ENCODE measurements at places on chromosomes 5 and 9.
A peak's percentile ranks its signal among the peaks of the same experiment; 100 is the strongest.

GRCh38 chr9:131060900-131061630 is 35.3 kb upstream of the AIF1L start:
- no peak for DNase-seq
- no peak overlapping the region for H3K27ac ChIP-seq
- H3K4me1 ChIP-seq: no peaks in the 10 kb centered on the region
- H3K36me3 ChIP-seq: no peaks in the 10 kb centered on the region
- no peak overlapping the region for H3K4me3 ChIP-seq

- no peak overlapping the region for H3K4me3 ChIP-seq
- no peaks in the 10 kb centered on the region for H3K4me1 ChIP-seq
- no peaks in the 10 kb centered on the region for H3K27me3 ChIP-seq
These were observed 37.6 kb upstream of the SMAD5 start for GRCh38 chr5:136094913-136095641.

- no peak for DNase-seq
- no peak overlapping the region for H3K27ac ChIP-seq
- H3K4me1 ChIP-seq: no peaks in the 10 kb centered on the region
These were observed 3.4 kb downstream of the SLC6A19 start for GRCh38 chr5:1204693-1205242.

- peaks cover 31% of the 10 kb centered on the region for H3K4me1 ChIP-seq
- H3K36me3 ChIP-seq: peaks cover 23% of the 10 kb centered on the region
- peak overlapping the region; percentile 14 for H3K27ac ChIP-seq
- H3K27me3 ChIP-seq: no peaks in the 10 kb centered on the region
- DNase-seq: no peak
These were observed 41.3 kb downstream of the MAP3K1 start for GRCh38 chr5:56856541-56857178.

- no peak overlapping the region for H3K4me3 ChIP-seq
- peaks cover 9% of the 10 kb centered on the region for H3K36me3 ChIP-seq
- H3K27me3 ChIP-seq: no peaks in the 10 kb centered on the region
- DNase-seq: no peak
These were observed 41.5 kb downstream of the HACD4 start for GRCh38 chr9:20989923-20990341.

DNA sequence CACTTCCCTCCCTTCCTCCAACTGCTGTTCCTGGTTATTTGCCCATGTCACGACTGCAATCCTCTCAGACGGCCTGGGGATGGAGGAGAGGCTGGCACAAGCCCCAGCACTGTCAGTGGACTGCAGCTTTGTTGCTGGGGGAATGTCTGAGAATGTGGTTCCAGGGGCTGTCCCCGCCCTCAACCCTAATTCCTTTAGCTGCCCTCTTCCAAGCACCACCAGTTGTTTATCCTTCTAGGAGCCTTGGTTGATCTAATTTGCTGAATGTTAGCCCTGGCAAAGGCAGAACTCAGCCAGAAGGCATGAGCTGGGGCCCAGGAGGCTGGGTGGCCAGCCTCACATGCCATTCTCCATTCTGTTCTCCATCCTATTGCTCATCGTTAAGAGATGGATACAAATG is 51.6 kb downstream of the ADAM19 start:
- no peak overlapping the region for H3K4me3 ChIP-seq
- no peak overlapping the region for H3K27ac ChIP-seq
- peaks cover 5% of the 10 kb centered on the region for H3K4me1 ChIP-seq

- no peaks in the 10 kb centered on the region for H3K4me1 ChIP-seq
- no peaks in the 10 kb centered on the region for H3K27me3 ChIP-seq
- no peak overlapping the region for H3K27ac ChIP-seq
These were observed 304.0 kb downstream of the NR2F1-AS1 start for GRCh38 chr5:93277051-93277450.

DNA sequence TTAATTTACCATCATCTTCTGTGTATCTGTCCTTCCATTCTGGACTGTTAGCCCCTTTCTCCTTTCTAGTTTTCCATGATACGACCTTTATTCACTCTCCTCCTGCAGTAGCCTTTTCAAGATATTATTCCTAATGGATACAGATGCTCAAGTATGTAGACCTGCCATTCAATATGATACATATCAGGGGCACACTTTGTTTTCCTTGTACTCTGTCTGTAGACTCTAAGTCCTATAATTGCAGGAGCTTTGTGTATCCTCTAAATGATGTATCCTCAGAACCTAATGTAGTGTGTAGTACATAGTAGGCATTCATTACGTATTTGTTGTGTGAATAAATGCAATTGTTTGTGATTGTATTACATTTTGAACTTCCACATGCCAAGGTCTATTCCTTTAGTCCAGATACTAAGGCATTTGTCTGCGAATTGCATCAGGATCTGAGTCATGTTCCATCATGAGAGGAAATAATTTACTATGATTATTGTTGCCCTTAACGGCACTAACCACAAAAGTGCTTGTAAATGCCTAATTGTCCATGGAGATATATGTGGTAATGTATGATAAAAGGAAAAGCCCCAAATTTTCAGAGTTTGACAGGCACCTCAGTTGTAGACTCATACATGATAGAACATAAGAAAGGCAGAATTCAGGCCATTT is 57.1 kb upstream of the IZUMO3 start:
- no peak for DNase-seq
- no peak overlapping the region for H3K4me3 ChIP-seq
- H3K4me1 ChIP-seq: no peaks in the 10 kb centered on the region
- H3K27ac ChIP-seq: no peak overlapping the region
- H3K36me3 ChIP-seq: no peaks in the 10 kb centered on the region

DNA sequence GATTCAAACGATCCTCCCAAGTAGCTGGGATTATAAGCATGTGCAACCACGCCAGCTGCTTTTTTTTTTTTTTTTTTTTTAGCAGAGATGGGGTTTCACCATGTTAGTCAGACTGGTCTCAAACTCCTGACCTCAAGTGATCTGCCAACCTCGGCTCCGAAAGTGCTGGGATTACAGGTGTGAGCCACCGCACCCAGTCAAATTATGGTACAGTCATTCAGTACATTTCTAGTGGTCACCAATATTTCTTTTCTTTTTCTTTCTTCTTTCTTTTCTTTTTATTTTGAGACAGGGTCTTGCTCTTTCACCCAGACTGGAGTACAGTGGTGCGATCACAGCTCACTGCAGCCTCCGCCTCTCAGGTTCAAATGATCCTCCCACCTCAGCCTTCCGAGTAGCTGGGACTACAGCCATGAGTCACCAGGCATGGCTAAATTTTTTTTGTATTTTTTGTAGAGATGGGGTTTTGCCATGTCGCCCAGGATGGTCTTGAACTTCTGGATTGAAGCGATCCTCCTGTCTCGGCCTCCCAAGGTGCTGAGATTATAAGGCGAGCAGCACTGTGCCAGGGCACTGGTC is 25.4 kb upstream of the DCP2 start:
- no peaks in the 10 kb centered on the region for H3K4me1 ChIP-seq
- H3K36me3 ChIP-seq: no peaks in the 10 kb centered on the region
- no peaks in the 10 kb centered on the region for H3K27me3 ChIP-seq
- no peak overlapping the region for H3K27ac ChIP-seq
- H3K4me3 ChIP-seq: no peak overlapping the region
- DNase-seq: no peak

DNA sequence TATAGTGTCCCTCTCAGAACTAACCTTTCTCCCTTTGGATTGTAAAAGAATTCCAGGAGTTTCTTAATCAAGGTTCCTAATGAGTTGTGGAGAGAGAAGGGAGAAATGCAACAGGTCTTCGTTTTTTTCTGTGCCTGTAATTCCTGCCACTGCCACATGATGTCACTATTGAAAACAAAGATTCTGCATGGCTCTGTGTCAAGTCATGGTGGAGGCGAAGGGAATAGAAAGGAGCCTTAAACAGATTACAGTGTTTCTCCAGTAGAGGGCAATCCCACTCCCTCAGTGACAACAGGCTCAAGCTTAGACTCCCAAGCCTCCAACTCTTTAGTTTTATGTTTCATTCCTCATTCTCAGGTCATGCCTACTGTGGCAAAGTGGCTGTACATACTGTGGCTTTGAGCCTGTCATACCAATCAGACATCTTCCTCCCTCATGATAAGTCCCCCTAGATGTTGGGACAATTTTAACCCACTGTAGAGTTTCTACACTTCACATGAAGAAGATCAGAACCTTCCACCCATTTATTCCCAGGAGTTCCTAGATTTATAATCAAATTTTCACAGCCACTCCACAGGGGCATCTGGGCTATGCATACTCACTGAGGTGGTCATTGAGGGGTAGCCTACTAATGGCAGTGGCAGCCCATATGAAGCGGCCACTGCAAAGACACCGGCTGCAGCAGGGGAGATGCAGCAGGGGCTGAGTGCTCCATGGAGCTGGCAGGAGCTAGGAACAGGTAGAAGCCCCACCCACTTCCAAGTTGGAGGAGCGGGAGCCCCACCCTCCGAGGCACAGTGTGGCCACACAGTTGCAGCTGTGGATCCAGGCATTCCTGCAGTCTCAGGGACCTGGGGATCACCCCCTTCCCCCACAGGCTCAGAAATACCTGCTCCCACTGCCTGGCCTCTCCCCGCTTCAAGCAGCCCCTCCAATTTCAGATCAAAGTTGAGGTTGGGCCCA is 97.4 kb upstream of the TRIM32 start:
- no peaks in the 10 kb centered on the region for H3K36me3 ChIP-seq
- H3K27ac ChIP-seq: no peak overlapping the region
- DNase-seq: no peak
- no peaks in the 10 kb centered on the region for H3K27me3 ChIP-seq
- H3K4me3 ChIP-seq: no peak overlapping the region
- H3K4me1 ChIP-seq: no peaks in the 10 kb centered on the region

GRCh38 chr5:146892231-146892630 is 13.7 kb upstream of the PPP2R2B start:
- H3K27me3 ChIP-seq: no peaks in the 10 kb centered on the region
- H3K4me1 ChIP-seq: no peaks in the 10 kb centered on the region
- no peak overlapping the region for H3K4me3 ChIP-seq
- H3K36me3 ChIP-seq: no peaks in the 10 kb centered on the region
- no peak for DNase-seq
- no peak overlapping the region for H3K27ac ChIP-seq

DNA sequence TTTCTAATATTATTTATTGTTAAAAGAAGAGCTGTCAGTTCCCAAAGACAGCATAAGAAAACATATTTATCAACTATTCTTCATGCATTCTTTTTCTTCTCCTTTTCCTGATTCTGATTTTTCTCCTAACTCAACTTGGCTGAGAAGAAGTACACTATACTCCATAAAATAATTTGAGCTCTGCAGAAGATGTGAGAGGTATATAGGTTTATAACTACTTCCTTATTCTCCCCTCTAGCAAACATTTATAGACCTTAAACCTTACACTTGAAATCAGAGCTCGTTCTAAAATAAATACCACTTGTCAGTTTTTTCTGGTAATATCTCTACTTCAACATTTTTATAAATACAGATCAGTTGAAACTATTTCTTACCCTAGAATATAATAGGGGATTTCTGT is 724.8 kb upstream of the GRAMD2B start:
- no peak for DNase-seq
- H3K27me3 ChIP-seq: no peaks in the 10 kb centered on the region
- no peaks in the 10 kb centered on the region for H3K36me3 ChIP-seq
- H3K4me1 ChIP-seq: no peaks in the 10 kb centered on the region
- no peak overlapping the region for H3K27ac ChIP-seq

- no peak overlapping the region for H3K27ac ChIP-seq
These were observed 11.2 kb downstream of the ADAMTS2 start for GRCh38 chr5:179333796-179334761.

GRCh38 chr9:121955649-121956048 is 137.5 kb downstream of the TTLL11 start:
- H3K27me3 ChIP-seq: no peaks in the 10 kb centered on the region
- H3K4me1 ChIP-seq: no peaks in the 10 kb centered on the region
- no peaks in the 10 kb centered on the region for H3K36me3 ChIP-seq
- DNase-seq: no peak

DNA sequence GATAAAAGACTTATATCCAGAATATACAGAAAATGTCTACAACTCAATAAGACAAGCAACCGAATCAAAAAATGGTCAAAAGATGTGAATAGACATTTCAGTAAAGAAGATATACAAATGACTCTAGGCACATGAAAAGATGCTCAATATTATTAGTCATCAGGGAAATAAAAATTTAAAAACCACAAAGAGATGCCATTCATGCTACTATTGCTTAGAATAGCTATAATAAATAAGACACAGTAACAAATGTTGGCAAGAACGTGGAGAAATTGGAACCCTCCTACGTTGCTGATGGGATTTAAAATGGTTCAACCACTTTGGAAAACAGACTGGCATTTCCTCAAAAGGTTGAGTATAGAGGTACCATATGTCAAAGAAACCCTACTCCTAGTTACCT is 39.8 kb downstream of the POLK start:
- H3K4me3 ChIP-seq: no peak overlapping the region
- peaks cover 5% of the 10 kb centered on the region for H3K36me3 ChIP-seq
- H3K4me1 ChIP-seq: no peaks in the 10 kb centered on the region
- H3K27ac ChIP-seq: no peak overlapping the region
- H3K27me3 ChIP-seq: no peaks in the 10 kb centered on the region

- H3K4me1 ChIP-seq: no peaks in the 10 kb centered on the region
- no peaks in the 10 kb centered on the region for H3K27me3 ChIP-seq
- DNase-seq: no peak
- H3K4me3 ChIP-seq: no peak overlapping the region
- H3K27ac ChIP-seq: no peak overlapping the region
These were observed 184.2 kb downstream of the EFNA5 start for GRCh38 chr5:107486489-107486888.

GRCh38 chr9:4486176-4486575 is 4.1 kb upstream of the SLC1A1 start:
- no peak for DNase-seq
- no peaks in the 10 kb centered on the region for H3K36me3 ChIP-seq
- no peak overlapping the region for H3K4me3 ChIP-seq

DNA sequence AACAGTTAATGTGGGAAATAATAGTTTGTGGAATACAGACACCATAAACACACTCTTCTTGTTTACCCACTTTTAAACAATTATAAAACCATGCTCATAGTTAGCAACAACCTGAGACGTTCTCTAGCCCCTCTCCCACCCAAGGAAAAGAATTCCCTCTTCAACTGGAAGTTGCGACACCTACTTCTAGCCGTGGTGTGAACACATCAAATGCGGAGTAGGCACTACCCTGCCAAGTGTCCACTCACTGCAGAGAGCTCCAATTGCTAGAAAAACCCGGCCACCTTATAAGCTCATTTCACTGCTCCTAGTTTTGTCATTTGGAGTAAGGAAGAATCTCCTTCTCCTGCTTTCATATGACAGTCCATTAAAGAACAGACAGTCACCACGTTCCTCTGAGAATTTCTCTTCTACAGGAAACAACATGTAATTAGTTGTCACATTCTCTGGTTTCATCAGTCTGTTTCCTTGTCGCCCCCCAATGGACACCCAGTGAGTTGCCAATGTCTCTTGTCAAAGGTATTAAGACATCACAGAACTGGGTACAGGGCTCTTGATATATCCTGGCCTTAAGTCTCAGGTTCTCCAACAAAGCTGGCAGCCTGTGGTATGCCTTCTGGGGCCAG is 47.3 kb downstream of the PRLR start:
- no peak for DNase-seq
- H3K4me1 ChIP-seq: no peaks in the 10 kb centered on the region
- H3K4me3 ChIP-seq: no peak overlapping the region
- H3K36me3 ChIP-seq: no peaks in the 10 kb centered on the region
- no peaks in the 10 kb centered on the region for H3K27me3 ChIP-seq

DNA sequence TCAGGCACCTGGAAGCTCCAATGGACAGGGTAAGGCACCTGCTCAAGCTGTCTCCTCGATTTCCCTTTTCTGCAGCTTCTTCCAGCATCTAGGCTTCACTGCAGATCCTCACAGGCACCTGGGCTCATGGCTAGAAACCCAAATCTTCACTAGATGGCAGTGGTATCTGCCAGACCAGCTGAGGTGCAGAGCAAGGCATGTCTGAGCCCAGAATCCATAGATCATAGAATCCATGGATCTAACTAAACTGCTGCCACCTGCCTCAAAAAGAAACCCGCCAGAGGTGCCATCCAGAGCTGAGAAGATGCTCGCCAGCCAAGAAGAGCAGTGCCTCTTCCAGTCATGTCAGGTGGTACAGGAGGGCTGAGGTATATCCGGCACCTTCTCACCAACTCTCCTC is 6.9 kb downstream of the SHC3 start:
- no peak overlapping the region for H3K27ac ChIP-seq
- DNase-seq: no peak
- no peaks in the 10 kb centered on the region for H3K36me3 ChIP-seq
- H3K4me1 ChIP-seq: no peaks in the 10 kb centered on the region

All from effector memory CD4-positive, alpha-beta T cell (primary cell).